ENCODE measurements at places on chromosomes 5 and 9. TPM values are rescaled to one million over a fixed set of nuclear protein-coding genes. Genes with fewer than 3 reads are reported as not detected.

Gene PPP3R2
- polyA plus RNA-seq, result not detected

Gene MLANA
- polyA plus RNA-seq, result not detected

Gene KCNV2
- not detected for polyA plus RNA-seq

Gene WWC1
- polyA plus RNA-seq, result 1.4 TPM

Gene SPATA31E1
- polyA plus RNA-seq, result not detected

DNA sequence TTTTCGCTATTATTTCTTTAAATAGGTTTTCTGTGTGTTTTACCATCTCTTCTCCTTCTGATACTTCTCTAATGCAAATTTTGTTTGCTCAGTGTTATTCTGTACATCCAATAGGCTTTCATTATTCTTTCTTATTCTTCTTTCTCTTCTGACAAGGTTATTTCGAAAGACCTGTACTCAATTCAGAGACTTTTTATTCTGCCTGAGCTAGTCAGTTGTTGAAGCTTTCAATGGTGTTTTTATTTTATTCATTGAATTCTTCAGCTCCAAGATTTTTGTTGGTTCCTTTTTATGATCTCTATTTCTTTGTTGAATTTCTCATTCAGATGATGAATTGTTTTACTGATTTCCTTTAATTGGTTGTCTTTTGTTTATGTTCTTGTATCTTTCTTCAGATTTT lies 706.2 kb downstream of the NR2F1-AS1 start:
- DNase-seq, result no peak

DNA sequence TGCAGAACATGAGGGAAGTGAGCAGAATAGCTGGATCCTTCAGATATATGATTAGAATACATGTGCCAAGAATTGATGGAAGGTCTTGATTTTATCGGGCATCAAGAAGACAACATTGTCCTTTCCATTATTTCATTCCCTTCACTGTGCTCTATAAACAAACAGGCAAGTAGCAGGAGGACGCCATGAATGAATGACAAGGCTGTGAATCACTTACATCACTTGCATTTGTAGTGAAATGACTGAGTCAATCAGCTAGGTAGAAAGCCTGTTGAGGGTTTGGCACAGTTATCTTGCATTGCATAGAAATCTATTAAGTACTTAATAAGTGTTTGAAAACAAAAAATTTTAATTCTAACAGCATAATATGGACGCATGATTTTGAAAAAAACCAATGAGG lies 548.8 kb upstream of the IZUMO3 start:
- DNase-seq, result no peak

- DNase-seq, result no peak
Observed at GRCh38 chr9:479971-480350, 265.3 kb downstream of the DOCK8 start.

DNA sequence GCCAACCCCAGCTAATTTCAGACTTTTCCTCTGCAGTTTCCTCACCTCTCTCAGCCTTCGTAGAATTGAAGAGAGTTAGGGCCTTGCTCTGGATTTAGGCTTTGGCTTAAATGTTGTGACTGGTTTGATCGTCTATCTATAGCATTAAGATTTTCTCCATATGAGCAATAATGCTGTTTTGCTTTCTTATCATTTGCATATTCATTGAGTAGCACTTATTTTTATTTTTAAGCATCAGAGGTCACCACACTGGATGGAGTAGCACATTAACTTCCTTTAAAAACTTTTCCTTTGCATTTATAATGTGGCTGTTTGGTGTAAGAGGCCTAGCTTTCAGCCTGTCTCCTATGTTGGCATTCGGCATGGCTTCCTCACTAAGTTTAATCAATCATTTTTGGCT lies 12.6 kb upstream of the PCBD2 start:
- no peak for DNase-seq

GRCh38 chr5:133730866-133731265 lies 118.5 kb upstream of the FSTL4 start:
- no peak for DNase-seq

DNA sequence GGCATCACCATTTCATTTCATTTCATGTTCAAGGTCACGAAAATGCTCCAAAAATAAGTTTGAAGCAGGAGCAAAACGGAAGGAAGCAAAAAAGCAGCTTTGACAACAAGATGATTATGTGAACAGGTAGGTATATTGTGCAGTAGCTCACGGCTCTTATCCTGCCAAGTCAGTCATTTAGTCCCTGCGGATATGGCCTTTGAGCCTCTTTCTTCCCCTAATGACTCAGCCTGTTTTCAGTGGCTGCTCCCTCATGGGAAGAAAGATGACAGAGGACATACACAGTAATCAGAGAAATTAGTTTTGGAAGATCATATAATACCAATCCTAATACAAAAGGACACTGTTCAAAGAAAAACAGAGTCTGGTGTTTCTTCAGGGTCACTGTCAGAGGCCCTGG lies 155.8 kb upstream of the GRAMD2B start:
- no peak for DNase-seq

DNA sequence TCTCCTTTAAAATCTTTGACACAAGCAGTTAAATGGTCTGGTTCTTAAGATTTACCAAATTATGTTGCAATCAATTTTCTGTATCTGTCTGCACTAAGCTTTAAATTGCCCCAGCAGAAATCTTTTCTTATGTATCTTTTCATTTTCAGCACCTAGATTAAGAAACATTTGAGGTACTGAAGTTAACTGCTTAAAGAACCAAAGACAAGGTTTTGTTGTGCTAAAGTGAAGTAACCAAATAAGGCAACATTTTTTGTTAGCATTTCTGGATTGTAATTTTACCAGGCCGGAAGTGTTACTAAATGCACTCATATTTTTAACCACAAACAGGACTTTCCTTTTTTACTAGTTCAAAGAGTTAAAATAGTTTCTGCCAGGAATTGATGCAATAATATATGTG lies 24.1 kb upstream of the MTAP start:
- DNase-seq, result peak; percentile 46

All from BJ (cell line).